Stimulated activated CD4-positive, alpha-beta T cell treated with anti-CD3 and anti-CD28 coated beads, Interleukin-1b, Interleukin-23, amount 100 ng/mL, for 1 hour (primary cell): ENCODE measurements at places on chromosomes 7 and 10.

- DNase-seq: no peak
Observed at GRCh38 chr7:131829947-131830558, 273.6 kb upstream of the PODXL start.

GRCh38 chr10:116201011-116201410 is 72.0 kb downstream of the GFRA1 start:
- DNase-seq: no peak

DNA sequence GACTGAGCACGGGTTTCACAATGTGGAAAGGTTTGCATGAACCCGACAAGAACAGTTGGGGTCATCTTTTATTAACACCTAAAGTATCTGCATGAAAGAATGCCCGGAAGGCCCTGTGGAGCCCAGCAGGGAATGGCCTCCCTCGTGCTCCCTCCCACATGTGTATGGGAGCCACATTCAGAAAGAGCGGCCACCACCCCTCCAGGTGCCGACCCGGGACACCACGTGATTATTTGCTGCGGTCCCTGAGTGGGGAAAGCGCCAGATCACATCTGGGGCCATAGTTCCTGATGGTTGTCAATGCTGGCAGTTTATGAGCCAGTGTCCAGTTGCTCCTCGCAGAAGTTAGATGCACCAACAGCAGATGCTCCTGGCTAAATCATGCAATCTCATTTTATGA is 571.4 kb downstream of the TCERG1L start:
- no peak for DNase-seq

- DNase-seq: no peak
Observed at GRCh38 chr7:134693256-134693655, 46.6 kb downstream of the BPGM start.

- DNase-seq: no peak
Observed at GRCh38 chr7:157589680-157590079, 252.9 kb downstream of the DNAJB6 start.

- DNase-seq: no peak
Observed at GRCh38 chr10:119454990-119455389, 87.5 kb downstream of the RGS10 start.

- no peak for DNase-seq
Observed at GRCh38 chr10:114026189-114027040, 17.3 kb upstream of the ADRB1 start.

GRCh38 chr7:159016591-159016990 is 128.1 kb downstream of the VIPR2 start:
- no peak for DNase-seq

DNA sequence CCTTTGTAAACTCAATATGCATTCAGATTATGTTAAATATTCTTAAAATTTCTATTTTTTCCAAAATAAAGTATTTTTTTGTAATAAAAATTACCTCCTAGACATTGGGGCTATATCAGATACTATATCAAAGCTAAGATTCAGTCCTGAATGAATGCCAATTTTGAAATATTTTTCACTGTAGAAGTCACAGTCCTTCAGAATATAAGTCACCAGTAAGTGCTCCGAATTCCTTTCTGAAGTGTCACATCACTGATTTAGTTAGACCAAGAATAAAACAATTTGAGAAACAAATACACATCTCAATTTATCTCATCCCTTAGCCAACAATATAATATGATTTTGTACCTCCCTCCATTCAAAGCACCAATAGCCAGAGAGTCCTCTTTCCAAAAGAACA is 33.9 kb upstream of the GSAP start:
- no peak for DNase-seq

- no peak for DNase-seq
Observed at GRCh38 chr10:51485668-51486067, 213.7 kb downstream of the CSTF2T start.

- DNase-seq: peak; percentile 9
Observed at GRCh38 chr7:74606101-74606908, 51.2 kb upstream of the GTF2I start.

- no peak for DNase-seq
Observed at GRCh38 chr10:78893217-78893616, 175.5 kb upstream of the ZMIZ1 start.

GRCh38 chr7:6475433-6476186 is 27.9 kb upstream of the DAGLB start:
- no peak for DNase-seq

DNA sequence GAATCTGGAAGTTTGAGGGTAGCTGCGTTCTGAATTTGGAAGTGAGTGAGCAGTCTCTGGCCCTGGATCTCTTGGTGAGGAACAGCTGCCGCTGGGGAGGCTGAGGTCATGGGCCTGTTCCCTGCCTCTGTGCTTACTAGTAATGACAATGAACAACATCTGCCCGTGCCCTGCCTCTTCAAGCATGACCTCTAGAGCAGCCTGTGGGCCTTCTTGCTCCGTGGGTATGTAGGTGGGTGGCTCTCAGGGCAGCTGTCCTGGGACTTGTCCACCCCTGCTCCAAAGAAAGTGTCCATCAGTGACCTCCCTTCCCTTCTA is 186.2 kb downstream of the CXCL12 start:
- DNase-seq: no peak

GRCh38 chr10:86363184-86363832 is 3.3 kb downstream of the GRID1 start:
- no peak for DNase-seq

GRCh38 chr10:71978988-71979691 is 14.9 kb downstream of the CHST3 start:
- DNase-seq: no peak
